ENCODE measurements at places on chromosomes 11 and 22.
A peak's percentile ranks its signal among the peaks of the same experiment; 100 is the strongest.

- DNase-seq, result no peak
These were observed 108.3 kb upstream of the SESN3 start for GRCh38 chr11:95339086-95339901.

GRCh38 chr11:107780136-107780535 is 68.3 kb upstream of the SLN start:
- DNase-seq, result no peak

- no peak for DNase-seq
These were observed 9.1 kb downstream of the CARD10 start for GRCh38 chr22:37510091-37510490.

GRCh38 chr11:100575860-100576717 is 111.0 kb upstream of the ARHGAP42 start:
- no peak for DNase-seq

- DNase-seq, result no peak
These were observed 31.5 kb downstream of the C2CD3 start for GRCh38 chr11:74139151-74139918.

- no peak for DNase-seq
These were observed 8.1 kb downstream of the TMA7B start for GRCh38 chr22:39967996-39968972.

- no peak for DNase-seq
These were observed 27.9 kb downstream of the MMP13 start for GRCh38 chr11:102927624-102927990.

DNA sequence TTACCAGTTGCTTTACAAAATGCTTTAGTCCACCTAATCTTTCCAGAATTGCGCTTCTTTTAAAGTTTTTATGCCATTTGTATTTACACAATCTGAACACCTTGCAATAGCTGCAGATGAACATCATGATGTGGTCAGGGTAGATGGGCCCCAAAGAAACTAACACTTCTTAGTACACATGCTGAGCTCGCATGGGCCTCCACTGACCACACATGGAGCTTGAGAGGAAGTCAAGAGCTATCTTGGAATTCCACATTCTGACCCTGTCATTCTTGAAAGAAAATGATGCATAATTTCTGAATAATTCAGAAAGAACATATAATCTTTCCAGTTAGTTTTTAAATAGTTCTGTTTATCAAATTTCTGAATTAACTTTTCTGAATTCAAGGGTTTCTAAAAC is 7.7 kb downstream of the LIPT2 start:
- DNase-seq, result no peak

DNA sequence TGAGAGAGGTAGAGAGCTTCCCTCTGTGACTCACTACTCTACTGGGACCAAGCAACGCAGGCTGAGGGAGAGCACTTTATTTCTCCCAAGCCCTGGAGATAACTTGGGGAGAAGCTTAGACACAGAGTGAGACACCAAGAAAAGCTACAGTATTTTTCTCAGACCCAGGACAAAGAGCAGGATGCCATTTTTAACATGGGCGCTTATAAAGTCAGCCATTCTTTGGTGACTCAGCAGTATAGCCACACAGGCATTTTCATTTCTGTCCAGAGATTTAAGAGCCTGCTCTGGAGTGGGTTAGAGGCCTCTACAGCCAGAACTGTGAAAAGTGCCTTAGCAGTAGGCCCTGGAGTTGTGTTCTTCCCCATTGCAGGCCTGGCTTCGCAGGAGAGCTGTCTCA is 55.0 kb upstream of the GLYAT start:
- no peak for DNase-seq

DNA sequence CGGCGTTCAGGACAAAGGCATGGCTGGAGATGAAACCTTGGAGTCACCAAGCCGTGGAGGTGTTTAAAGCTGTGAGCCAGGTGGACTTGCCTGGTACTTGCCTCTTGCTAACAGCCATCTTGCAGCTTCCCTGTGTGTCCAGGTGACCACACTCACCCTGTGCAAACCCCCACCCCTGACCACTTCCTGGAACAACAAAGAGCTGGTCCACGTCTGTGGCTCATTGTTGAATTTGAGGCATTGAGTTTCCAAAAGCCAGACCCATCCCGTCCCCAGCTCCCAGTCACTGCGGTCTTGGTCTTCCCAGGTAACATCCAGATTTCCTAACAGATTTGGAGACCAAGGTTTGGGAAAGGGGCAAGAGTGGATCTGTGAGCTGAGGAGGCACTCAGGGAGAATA is 18.5 kb downstream of the DHCR7 start:
- no peak for DNase-seq

DNA sequence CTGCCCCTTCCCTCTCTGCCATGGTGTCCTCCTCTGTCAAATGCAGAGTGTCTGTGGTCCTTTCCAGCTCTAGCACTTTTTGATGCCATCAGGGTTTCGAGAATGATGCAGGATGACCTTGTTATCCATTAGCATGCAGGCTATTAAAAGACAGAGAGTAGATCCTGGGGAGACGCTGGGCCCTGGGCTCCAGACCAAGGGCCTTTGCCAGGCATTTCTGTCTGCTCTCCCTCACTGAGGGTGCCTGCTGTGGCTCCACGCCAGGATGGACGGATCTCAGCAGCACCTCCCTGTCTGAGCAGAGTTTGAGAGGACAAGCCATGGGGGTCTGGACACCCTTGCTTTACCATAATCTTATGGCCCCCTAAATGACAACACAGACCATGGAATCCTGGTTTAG is 110.8 kb upstream of the CD82 start:
- DNase-seq, result no peak

- no peak for DNase-seq
These were observed 20.2 kb upstream of the RASL10A start for GRCh38 chr22:29335656-29336055.

DNA sequence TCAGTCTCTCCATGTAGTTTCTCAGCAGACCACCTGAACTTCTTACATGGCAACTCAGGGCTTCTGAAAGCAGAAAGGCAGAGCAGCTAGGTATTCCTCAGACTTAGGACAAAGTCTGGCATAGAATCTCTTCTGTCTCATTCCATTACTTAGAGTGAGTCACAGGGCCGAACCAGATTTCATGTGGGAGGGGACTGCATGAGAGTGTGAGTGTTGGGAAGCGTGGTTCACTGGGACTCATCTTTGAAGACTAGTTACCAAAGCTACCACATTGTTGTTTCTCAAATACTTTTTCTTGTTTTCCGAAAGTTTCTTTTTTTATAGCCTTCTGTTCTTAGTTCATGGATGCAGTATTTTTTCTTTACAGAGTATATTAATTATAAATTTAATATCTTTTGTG is 36.1 kb upstream of the SCN3B start:
- DNase-seq, result no peak

GRCh38 chr11:130003717-130004001 is 1.0 kb upstream of the PRDM10 start:
- DNase-seq, result no peak

GRCh38 chr11:44446366-44446762 is 119.1 kb upstream of the CD82 start:
- DNase-seq, result no peak

DNA sequence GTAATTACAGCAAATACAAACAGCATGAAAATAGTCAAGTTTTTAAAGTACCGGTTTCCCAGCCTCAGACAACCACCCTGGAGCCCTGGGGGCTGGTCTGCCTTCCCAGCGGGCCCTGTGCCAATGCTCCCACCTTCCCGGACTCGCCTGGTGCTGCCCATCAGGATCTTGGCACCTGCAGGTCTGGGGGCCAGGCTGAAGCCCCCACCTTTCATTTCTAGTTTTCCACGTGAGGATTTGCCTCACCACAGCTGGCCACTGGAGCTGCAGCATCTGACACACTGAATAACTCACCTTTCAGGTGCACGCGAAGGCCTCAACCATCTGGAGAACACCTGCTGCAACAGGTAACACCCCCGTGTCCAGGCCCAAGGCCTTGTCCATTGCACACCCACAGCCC is 108.7 kb upstream of the THY1 start:
- no peak for DNase-seq

GRCh38 chr22:41557401-41558240 is 3.2 kb upstream of the CSDC2 start:
- DNase-seq, result peak; percentile 92

DNA sequence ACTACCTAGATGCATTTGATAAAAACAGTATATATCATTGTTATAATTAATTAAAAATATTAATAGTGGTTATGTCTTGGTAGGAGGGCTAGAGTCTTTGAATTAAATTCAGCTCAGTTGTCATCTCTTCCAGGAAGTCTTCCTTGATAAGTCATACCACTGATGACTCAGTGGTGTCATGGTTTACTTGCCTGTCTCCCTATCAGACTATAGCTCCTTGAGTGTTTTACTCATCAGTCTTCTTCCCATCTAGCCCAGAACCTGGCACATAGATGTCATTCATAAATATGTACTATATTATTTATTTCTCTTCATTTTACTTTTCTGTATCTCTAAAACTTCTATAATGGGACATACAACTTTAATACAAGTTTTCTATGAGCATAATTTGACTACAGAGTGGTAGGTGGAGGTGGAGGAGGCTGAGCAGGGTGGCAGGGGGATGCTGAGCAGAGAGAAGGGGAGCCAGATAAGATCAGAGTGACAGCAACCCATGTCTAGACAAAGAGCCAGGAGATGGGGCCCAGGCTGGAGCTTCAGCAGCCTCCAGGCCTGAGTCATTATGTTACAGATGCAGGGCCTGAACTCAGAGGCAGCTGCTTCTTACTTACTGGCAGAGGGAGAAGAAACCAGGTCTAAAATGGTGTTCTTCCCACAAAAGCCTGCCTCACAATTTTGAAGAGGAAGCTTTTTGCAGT is 82.3 kb upstream of the PHOX2A start:
- no peak for DNase-seq

- DNase-seq, result no peak
These were observed 5.9 kb upstream of the GRAMD4 start for GRCh38 chr22:46614025-46614931.

DNA sequence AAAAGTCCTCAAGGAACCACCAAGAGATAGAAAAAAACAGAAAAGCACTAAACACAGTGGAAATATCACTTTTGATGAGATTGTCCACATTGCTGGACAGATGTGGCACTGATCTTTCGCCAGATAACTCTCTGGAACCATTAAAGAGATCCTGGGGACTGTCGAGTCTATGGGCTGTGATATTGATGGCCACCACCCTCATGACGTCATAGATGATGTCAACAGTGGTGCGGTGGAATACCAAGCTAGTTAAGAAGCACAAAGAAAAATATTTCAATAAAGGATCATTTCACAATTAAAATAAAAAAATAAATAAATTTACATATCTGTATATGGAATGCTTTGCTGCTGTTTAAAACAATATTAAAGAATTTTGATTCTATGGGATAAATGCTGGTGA is 45.5 kb downstream of the ARL14EP start:
- DNase-seq, result no peak

DNA sequence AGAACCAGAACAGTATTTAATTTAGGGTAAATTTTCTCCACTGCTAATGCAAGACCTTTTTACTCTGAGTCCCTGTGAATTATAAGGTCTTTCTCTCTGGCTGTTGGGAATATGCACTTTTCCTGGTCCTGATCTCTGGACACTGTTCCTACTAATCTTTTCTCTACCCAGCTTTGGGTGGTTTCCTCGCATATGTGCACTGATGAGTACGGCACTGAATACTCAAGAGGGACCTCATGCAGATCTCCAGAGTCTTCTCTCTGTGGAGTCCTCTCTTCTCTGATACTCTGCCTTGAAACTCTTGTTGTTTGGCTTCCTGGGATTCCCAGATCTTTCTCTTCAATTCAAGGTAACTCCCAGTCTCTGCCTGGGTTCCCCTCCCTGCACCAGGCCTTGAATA is 14.0 kb downstream of the KCTD14 start:
- DNase-seq, result no peak

- DNase-seq, result no peak
These were observed 7.1 kb downstream of the SNU13 start for GRCh38 chr22:41681616-41682015.

- DNase-seq, result no peak
These were observed 12.0 kb downstream of the ALG8 start for GRCh38 chr11:78127403-78127802.

DNA sequence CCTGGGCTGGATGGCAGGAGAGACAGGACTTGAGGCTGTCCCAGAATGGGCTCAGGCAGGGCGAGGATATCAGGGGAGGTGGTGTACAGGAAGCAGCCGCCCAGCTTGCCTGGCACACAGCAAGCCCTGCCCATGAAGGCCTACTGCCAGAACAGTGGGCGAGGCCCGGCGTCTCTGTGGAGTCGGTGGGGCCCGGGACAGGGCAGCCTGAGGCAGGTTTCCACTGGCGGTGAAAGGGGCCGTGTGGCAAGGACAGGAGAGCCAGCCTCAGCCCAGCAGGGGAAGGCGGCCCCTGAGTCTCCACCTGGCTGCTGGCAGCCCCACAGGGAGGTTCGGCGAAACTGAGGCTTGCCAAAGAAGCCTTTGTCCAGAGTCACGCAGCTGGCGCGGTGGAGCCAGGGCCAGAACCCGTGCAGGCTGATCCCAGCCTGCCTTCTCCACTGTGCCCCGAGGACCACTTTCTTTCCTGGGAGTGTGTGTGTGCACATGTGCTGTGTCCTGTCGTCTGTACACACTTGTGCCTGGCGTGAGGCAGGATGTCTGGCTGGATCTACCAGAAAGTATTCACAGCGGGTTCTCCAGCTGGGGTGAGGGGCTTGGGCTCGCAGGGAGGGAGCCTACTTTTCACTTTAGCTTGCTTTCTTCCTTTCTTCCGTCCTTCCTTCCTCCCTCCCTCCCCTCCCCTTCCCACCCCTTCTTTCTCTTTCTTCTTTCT is 1.2 kb downstream of the TSPO start:
- peak; percentile 78 for DNase-seq

DNA sequence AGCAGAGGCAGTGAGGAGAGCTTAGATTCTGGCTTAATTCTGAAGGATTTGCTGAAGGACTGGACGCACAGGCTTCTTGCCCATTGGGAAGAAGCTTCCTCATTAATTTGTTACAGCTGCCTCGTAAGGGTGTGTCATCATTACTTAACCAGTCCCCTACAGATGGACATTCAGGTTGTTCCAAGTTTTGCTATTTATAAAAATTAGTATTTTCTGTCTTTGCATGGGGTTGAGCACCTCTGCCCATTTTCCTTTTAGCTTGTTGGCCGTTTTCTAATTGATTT is 38.1 kb downstream of the CAPN1 start:
- DNase-seq, result no peak

DNA sequence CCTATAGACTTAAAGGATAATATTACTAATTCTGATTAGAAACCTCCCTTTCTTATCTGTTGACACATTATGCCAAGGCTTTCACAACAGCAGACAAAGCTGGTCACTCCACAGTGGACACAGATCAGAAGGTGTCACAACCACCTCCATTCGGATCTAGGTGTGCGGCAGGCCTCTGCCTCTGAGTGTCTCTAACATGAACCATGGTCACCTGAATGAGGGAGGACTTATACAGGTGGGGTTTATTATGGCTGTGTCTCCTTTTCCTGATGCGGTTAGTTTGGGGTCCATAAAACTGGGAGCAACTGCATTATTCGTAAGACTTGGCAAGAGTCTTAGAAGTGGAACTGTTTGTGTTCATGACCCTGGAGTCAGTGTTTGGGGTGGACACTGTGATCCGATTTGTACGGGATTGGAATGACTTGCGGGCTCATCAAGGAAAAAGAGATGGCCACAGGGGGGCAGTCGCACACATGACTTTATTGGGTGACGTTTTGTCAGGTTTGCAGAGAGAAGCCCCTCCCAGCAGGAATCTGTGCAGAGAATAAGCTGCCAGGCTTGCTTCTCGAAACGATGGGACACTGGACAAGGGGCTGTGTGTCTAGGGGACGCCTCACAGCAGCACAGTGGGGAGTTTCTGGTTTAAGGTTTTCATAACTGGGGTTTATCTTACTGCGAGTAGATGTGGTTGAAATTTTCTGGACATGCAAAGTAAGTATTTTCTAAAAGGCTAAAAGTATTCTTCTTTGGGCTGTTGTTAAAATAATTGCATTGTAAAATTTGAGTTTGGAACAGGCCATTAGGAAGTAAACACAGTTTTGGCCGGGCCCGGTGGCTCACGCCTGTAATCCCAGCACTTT is 90.6 kb downstream of the GAB4 start:
- peak; percentile 28 for DNase-seq

All from posterior cingulate gyrus (tissue), 11 donors.